ENCODE measurements at places on chromosomes 7 and 10. TPM values are rescaled to one million over a fixed set of nuclear protein-coding genes. Genes with fewer than 3 reads are reported as not detected.
A peak's percentile ranks its signal among the peaks of the same experiment; 100 is the strongest.

GRCh38 chr10:33125522-33126517, 167.8 kb upstream of the ITGB1 start:
- peak; percentile 64 for DNase-seq

DNA sequence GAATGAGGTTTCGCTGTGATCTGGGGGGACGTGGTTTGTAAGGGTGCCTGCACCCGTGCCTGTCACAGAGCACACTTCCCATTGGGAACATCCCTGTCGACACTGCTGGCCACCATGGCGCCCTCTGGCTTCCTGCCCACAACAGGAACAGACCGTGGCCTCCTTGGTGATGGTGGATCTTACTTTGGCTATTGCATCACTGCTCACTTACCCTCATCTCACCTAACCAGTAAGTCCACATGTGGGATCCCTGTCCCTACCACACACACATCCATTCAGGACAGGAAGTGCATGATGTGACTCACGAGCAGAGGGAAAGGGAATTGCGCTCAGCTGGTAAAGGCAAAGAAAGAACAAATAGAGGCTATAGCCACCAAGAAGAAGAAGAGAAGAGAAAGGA, 26.2 kb upstream of the SEC61G start:
- no peak for DNase-seq

DNA sequence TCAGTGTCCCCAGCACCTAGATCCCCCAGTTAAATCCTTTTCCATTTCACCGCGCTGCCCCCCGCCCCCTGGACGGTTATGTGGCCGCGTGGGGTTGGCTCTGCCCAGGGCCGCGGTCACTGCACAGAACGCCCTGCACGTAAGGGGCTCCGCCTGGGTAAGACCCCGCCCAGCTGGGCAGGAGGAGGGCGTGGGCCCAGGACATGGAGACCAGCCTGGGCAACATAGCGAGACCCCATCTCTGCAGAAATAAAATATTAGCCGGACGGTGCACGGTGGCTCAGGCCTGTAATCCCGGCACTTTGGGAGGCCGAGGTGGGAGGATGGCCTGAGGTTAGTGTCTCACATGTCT, 650 bp upstream of the ZFAND2A start:
- no peak for DNase-seq

- DNase-seq = no peak
Measured at GRCh38 chr10:102408131-102408727, 10.4 kb downstream of the PSD start.

Gene EGR2
- 12.1 TPM for total RNA-seq

Gene INTS1
- total RNA-seq = 81.4 TPM

GRCh38 chr7:14850039-14850438, 52.5 kb downstream of the DGKB start:
- DNase-seq = no peak

DNA sequence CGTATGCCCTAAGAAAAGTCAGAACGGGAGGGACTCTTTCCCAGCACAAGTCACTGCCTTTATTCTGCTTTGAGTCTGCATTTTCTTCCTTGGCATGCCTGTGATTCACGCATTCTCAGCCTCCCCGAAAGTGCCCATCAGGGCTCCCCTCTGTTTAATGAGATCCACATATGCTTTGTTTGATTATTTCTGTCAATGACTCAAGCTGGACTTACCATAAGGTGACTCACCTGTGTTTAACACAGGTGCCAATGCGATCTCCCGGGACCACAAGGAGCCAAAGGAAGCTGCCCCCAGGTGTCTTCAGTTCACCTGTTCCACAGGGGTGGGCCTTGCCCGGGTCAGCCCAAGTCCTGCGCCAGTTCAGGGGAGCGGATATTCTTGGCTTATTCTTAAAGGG, 386.0 kb upstream of the SHH start:
- DNase-seq = no peak

DNA sequence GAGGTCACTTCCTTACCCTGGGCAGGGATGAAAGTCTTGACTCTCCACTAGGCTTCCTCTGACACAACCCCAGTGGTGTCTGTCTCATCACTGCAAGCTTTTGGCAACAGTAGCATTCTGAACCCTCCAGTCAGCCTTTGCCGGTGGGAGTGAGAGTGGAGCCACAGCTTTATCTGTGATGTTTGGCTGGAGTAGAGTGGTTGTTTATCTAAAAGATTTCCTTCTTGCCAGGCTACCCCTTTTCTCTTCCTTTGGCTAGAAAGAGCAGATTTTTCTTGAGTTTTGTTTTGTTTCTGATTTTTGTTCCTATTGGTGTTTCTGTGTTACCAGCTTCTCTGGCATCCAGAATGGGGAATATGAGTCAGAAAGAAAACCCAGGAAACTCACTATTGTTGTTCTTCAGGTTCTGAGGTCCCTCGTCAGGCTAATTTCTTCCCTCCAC, 98.9 kb upstream of the KIF5B start:
- DNase-seq = peak; percentile 75

DNA sequence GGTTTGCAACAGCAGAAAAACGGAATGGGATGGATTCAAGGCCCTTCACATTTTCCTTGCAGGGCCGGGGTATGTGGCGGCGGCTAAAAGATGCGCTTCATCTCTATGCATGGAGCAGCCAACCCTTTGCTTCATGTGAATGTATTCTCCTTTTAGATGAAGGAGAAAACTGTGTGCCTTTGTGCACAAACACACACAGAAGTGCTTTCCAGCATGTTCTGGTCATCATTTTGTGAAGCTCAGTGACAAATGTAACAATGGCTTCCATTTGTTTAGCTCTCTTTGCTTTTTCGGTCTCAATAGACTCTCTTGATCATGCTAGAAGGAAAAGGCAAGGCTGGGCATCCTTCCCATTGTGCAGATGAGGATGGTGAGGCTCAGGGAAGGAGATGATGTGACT, 161.7 kb upstream of the MKI67 start:
- no peak for DNase-seq

- no peak for DNase-seq
Measured at GRCh38 chr10:76723844-76724243, 913.8 kb downstream of the KCNMA1 start.

Gene NUDT5
- total RNA-seq = 84.1 TPM

DNA sequence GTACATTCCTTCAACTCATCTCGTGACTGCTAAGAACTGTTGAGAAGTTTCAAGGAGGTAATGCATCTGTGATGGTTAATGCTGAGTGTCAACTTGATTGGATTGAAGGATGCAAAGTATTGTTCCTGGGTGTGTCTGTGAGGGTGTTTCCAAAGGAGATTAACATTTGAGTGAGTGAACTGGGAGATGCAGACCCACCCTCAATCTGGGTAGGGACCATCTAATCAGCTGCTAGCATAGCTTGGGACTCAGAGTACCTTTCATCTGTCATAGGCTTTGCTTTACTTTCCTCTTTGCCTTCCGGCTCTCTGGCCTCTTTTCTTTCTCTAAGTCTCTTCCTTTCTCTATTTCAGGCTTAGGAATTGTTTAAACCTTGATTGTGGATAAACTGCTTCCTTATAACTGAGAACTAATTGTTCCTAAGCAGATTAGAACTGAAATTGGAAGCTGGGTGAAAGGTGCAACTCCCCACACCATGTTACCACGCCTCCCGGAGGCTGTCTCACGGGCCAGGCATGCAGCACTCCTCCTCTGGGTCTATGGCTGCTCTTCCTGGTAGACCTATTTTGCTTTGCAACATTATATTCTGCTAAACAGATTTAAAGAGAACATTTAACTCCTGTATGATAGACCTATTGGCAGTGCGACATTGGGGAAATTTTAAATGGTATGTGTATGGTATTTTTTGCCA, 298.2 kb downstream of the CCSER2 start:
- DNase-seq = no peak

DNA sequence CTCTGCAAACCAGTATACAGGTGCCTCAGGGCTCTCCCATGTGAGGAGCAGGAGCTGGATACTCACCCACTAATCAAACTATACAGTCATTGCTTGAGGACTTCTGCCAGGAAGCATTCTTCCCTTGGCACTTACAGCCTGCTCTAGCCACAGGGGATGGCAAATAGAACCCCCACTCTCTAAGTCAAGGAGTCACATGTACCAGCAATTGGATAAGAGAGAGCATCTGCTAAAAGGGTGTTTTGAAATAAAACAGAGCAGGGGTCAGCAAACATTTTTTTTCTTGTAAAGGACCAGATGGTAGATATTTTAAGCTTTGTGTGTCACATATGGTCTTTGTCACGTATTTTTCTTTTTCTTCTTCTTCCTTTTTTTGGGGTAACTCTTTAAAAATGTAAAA, 865.2 kb upstream of the GHITM start:
- DNase-seq = peak; percentile 2

DNA sequence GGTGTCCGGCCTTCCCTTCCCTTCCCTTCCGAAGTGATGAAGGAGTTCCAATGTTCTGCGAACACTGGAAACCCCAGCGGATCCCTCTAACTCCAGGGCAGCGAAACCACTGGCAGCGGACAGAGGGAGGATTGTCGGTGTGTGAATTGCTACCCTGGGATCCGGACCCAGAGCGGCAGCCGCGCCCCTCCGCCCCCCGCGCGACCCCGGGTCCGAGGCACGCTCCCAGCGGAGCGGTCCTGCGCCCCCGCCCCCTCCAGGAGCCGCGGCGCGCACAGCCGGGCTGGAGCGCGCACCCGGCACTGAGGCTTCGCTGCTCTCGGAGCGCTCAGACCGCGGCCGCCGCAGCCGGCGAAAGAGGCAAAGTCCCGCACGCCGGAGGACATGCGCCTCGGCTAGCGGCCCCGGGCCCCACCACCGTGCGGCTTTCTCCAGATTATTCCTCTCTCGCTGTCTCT, at the start of gene PTPRZ1:
TSS of gene PTPRZ1 (plus strand) at position 331 of the 458 bp plus-strand sequence. CDS start 339 bp downstream, outside the sequence.
- DNase-seq = peak; percentile 20

- no peak for DNase-seq
Measured at GRCh38 chr10:30186371-30186875, 127.0 kb upstream of the JCAD start.

DNA sequence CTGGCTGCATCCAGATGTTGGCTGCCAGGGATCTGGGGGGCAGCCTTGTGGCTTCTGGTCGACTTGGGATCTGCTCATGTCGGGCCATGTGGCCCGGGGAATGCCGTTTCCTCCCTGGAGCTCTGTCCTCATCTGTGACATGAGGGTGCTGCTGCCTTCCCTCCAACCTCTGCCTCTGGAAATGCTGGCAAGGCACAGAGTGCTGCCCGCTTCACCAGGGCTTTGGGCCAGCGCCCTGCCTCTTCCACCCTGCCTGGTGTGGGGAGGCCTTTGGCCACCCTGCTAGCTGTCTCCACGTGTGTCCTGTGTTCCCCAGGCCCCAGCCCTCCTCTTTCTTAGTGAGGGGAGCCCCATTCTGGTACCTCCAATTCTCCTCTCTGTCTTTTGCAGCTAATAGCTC, 5.8 kb upstream of the SMARCD3 start:
- no peak for DNase-seq

Gene OLAH
- total RNA-seq = not detected

DNA sequence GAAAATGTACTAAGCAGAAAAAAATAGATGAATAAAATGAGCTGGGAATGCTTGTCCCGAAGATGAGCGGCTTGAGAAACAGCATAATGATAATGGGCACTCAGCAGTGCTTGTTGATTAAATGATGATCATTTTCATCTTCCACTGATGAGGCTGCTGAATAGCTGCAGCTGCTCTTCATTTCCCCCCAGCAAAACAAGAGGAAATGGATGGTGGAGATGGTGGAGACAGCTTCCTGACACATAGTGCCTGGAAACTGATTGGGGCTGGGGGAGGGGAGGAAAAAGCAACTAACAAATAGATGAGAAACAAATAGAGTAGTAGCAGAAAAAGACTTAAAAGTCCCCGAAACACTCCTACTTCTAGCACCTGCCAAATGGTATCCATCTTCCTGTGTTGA, 41.4 kb downstream of the MRC1 start:
- DNase-seq = no peak

Gene KLF14
- not detected for total RNA-seq

DNA sequence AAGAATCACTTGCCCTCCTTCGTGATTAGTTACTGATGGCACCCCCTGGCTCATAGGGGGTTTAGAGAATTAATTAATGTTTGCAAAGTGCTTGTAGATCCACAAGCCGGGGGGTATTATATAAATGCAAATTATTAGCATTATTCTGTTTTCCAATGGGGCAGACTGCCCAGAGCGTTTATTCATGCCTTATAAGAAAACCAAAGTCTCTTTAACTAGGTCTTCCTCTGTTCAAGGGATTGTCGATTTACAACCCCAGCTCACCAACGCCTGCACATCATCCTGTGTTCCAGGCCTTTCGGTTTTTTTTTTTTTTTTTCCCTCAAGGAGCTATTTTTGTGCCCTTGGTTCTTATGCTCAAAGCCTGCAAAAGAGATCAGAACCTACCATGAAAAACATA, 630.7 kb downstream of the PARD3 start:
- no peak for DNase-seq

- DNase-seq = no peak
Measured at GRCh38 chr7:79723833-79724618, 270.6 kb upstream of the MAGI2 start.

DNA sequence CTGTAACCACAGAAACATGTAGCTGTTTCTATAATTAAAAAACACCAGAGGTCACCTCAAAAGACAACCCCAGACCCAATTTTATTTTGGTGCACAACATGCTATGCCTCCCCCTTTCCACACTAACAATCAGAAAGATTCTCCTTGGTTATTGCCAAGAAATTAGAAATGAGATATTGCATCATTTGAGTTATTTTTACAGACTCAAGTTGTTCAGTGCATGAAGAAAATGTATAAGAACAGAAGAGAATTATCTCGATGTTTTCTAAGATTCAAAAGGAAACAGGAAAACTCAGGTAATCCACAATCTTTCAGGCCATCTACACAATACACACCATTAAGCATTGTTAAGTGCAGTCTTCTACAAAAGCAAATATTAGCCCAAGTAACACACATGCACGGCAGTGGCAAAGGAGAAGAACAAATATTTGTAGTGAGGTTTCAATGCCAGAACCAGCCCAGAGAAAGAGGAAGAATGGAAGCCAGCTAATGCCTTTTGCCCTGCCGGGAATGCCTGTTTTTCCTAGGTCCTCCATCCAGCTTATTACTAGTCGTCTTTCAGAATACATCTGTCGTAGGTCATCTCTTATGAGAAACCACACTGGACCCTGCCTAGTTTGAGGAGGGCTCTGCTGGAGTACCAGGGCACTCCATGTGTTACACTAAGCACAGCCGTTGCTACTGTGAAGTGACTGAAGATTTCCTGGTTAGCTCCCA, 67.6 kb upstream of the C1GALT1 start:
- no peak for DNase-seq

Gene CCM2
- total RNA-seq = 57.6 TPM

- DNase-seq = peak; percentile 44
Measured at GRCh38 chr7:130822642-130823041, 88.6 kb upstream of the KLF14 start.

Gene COBL
- 3.6 TPM for total RNA-seq

GRCh38 chr7:105278973-105279687, 109.6 kb downstream of the SRPK2 start:
- DNase-seq = no peak

DNA sequence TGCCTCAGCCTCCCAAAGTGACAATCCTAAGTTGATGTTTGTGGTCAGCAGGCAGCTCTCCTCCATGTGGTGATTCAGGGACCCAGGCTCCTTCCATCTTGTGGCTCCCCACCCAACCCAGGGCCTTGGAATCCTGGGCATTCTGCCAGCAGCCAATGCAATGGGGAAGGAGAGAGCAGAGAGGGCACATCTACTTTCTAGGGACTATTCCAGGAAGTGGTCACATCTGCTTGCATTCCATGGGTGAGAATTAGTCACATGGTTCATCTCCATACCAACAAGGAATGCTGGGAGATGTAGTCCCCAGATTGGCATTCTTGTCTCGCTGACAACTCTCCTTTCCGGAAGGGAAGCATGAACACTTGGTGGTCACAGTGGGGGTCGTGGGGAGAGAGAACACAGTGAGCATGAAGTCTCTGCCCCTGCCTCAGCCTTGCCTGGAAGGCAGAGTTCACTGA, 9.9 kb upstream of the SRRM3 start:
- peak; percentile 23 for DNase-seq

Gene OGDHL
- total RNA-seq = 1.9 TPM

Gene TMEM176B
- total RNA-seq = 0.26 TPM

- no peak for DNase-seq
Measured at GRCh38 chr7:34222722-34223121, 317.4 kb downstream of the BMPER start.
